G401 (cell line): ENCODE measurements at places on chromosomes 7 and 10. TPM values are rescaled to one million over a fixed set of nuclear protein-coding genes. Genes with fewer than 3 reads are reported as not detected.

The SORBS1 gene
- 0.18 TPM in 1 of 2 replicates, not detected in the other for total RNA-seq

The HOXA4 gene
- not detected in 2 replicates for total RNA-seq

GRCh38 chr10:58950618-58951017 lies 225.8 kb upstream of the PHYHIPL start:
- DNase-seq: no peak

DNA sequence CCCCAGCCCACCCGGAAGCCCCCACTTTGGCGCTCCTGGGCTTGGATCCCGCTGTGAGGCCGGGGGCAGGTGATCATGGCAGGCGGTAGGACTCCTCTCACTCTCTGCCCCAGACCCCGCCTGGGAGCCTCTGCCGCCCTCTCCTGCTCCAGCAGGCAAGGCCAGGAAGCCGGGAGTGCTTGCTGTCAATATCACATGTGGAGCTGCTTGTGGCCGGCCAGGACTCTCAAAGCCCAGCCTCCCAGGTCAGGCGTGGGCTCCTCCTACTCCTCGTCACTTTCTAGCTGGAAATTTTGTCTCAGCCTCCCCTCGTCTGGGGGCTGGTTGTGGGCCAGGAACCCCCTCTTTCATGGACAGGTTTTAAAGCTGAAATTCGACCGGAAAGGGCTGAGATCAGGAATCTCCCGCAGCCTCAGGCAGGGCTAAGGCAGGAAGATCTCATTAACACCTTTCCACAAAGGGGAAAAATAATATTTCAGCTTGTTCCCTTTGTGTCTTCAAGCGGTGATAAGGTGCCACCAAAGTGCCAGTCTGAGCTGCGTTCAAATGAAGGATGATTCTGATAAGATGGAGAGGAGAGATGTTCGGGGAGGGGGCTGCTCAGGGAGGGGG lies 273.6 kb upstream of the PODXL start:
- no peak for DNase-seq

- DNase-seq: no peak
These were observed 42.8 kb upstream of the POM121L12 start for GRCh38 chr7:52992479-52993162.

The EN2 gene
- not detected in 2 replicates for total RNA-seq

- peak; percentile 67 for DNase-seq
These were observed 3.5 kb upstream of the HOGA1 start for GRCh38 chr10:97580421-97581367.

GRCh38 chr7:46220066-46220630 lies 299.1 kb upstream of the IGFBP3 start:
- peak; percentile 74 for DNase-seq

DNA sequence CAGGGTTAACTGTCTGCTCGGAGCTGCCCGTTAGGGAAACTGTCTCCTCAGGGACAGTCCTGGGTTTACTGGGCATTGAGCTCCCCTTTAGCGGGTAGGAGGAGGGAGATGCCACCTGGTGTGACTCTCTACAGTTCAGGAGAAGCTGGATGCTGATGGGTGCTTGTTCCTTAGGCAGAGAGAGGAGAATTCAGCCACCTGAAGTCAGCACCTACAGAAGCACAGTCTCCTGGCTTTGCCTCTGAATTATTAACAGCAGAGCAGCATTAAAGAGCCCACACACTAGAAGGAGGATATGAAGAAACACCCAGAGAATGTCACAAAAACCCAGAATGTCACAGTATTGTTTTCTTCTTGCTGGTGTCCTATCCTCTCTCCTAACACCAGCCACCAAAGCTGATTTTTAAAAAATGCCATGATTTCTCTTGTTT lies 696 bp downstream of the GIMAP4 start:
- DNase-seq: no peak

The CYCS gene
- 74.3 and 176 TPM in 2 replicates for total RNA-seq

DNA sequence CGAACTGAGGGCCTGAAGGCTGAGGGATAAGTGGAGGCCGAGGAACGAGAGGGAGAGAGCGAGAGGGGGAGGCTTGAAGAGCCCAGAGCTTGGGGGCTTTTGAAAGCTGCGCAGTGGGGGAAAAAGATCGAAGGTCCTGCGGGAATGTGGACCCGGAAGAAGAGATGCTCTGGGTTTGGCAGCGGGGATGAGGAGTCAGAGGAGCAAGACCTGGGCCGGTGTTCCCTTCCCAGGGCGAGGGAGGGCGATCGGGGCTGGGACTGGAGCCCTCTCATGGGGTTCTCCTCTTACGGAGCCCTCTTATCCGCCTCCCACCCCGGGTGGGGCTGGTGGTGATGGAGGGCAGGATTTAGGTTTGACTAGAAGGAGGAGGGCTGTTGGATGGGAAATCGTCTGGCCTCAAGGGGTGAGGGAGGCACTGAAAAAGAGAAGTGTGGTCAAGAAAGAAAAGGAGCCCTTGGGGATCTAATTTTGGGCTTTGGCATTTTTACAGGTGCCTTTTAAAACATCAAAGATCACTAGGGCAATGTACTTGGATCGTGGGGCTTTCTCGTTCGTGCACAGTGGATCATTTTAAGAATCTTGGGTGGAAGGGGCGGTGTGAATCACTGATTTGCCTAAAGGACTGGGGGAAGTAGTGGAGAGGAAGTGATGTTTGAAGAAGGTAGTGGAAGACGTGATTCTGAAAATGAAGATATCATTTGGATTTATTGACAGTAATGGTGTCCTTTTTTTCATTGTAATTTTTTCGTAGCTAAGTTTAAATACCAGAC lies 637 bp downstream of the SAMD8 start:
- DNase-seq: peak; percentile 60

The NPFFR1 gene
- not detected in 2 replicates for total RNA-seq

- DNase-seq: no peak
These were observed 25.1 kb upstream of the GPR37 start for GRCh38 chr7:124790645-124791044.

The NUTM2E gene
- total RNA-seq: not detected in 2 replicates

GRCh38 chr7:31664890-31665289 lies 22.1 kb upstream of the PPP1R17 start:
- DNase-seq: no peak

GRCh38 chr7:44811093-44811492 lies 14.6 kb downstream of the PPIA start:
- no peak for DNase-seq

- DNase-seq: no peak
These were observed 40.4 kb downstream of the RASGEF1A start for GRCh38 chr10:43226441-43226840.

The AMPH gene
- total RNA-seq: not detected in 2 replicates

GRCh38 chr7:19107356-19108146 lies 9.9 kb downstream of the TWIST1 start:
- no peak for DNase-seq

DNA sequence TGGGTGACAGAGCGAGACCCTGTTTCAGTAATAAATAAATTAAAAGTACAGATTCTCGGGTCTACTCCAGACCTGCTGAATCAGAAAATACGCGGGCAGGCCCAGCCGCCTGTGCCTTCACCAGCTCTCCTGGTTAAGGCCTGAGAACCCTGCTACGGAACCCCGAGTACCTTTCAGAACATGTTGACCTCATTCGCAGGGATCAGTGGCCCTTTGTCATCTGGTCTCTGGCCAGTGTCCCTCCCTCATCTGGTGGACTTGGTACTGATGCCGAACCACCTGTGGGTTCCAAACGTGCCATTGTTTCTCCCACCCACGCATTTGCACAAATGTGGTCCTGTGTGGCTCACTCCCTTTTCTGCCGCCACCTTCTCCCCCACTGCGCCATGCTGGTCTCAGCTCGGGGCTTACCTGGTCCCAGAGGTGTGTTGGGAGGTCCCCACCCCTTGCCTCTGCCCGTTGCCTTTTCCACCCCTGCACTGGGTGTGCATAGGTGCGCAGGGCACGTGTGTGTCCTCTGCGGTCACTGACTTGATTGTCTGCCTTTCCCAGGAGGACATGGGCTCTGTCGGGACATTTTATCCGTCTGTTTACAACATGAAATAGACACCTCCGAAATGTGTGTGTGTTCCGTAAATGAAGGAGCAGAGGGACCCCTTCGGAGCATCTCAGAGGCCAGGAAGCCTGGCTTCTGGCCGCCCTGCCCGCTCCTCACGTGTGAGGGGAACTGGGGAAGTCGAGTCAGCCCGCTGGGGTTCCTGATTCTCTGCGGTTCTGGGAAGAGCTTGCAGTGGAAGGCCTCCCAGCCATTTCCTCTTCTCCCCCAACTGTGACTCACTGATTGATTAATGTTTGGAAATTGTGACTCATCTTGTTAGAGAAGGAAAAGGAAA lies 135.2 kb downstream of the CUX1 start:
- no peak for DNase-seq

DNA sequence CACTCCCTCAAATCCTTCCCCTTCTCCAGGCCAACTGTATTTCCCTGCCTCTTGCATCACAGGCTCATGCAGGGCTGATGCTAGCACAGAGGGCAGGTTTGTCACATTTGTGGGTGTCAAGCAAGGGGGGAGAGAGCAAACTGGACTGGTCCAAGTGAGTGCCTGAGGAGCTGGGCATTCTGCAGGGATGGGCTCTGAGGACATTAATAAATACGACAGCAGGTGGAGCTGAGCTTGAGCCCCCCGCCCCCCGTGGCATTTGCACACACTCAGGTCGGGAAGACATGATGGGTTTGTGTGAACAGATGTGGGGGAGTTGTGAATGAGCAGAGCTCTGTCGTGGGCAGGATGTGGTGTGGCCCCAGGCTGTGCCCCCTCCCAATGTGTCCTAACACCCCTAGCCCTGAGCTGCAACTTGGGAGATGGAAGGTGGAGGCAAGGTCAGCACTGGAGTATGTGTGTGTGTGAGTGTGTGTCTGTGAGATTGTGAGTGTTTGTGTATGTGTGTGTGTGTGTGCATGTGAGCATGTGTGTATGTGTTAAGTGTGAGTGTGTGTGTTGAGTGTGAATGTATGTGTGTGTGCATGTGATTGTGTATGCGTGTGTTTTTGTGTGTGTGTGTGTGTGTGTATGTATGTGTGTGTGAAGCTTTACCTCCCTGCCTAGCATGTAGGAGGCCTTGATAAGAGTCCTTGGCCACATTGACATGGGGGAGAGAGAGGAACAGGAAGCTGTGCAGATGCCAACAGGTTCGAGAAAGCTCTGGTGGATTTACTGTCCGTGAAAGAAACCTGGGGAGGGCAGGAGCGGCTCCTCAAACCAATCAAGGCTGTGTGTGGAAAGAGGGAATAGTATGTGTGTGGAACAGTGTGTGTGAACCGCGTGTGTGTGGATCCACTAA lies 9.1 kb downstream of the RASSF4 start:
- no peak for DNase-seq

DNA sequence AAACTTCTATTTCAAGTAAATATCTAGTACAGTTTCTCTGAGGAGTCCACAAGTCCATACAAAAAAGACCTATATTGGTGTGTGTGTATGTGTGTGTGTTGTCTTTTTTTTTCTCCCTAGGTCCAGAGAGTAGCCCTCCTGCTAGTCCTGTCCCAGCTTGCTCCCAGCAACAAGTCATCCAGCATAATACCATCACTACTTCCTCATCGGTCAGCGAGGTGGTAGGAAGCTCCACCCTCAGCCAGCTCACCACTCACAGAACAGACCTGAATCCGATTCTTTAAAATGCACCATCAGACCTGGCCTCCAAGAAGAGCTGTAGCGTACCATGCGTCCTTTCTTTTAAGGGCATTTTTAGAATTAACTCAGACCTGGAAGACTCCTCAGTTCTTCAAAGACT lies 139.1 kb downstream of the TRIL start:
- no peak for DNase-seq

The EBF3 gene
- 0.24 and 0.25 TPM in 2 replicates for total RNA-seq

GRCh38 chr7:32020551-32021159 lies 49.6 kb downstream of the PDE1C start:
- no peak for DNase-seq

The FGF8 gene
- 7.4 and 14.8 TPM in 2 replicates for total RNA-seq

DNA sequence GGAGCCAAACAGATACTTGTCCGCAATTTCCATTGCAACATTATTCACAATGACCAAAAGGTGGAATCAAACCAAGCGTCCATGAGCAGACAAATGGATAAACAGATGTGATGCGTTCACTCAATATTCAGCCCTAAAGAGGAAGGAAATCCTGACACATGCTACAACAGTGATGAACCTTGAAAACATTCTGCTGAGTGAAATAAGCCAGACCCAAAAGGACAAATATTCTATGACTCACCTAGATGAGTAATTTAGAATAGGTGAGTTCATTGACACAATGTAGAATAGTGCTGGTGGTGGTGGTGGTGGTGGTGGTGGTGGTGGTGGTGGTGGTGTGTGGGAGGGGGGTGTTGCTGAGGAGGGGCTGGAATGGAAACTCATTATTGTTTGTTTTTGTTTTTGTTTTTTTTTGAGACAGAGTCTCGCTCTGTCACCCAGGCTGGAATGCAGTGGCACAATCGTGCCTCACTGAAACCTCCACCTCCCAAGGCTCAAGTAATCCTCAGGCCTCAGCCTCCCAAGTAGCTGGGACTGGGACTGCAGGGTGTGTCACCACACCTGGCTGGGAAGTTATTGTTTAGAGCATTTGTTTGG lies 28.6 kb downstream of the SMKR1 start:
- DNase-seq: no peak

DNA sequence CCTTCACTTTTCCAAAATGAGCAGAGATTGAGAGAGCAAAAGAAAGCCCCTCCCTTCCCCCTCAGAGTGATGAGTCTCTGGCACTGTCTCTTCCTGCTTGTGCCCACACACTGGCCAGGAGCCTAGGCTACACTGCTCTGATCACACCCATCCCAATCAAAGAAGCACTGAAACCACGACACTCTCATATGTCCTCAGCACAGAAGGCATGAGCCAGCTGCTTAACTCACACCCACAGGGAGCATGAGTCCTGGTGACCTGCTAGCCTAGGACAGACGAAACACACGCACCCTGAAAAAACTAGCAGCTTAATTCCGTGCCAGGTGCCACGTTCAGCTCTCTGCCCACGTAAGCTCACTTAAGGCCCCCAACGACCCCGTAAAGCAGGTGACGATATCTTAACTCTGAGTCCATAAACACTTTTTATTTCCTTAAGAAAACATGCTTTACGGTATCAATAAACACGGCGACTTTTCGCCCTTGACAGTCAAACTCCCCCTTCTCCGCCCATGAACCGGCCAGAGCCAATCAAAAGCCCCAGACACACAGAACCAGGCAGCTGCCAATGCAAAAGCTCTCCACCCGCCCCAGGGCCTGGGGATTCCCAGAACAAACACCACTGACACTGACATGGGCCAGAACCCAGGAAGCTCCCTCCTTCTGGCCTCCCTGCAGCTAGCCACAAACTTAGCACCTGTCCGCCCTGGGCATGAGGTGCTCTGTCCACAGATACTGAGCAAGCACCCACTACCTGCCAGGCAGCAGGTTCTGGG lies 69.0 kb downstream of the TNRC18 start:
- peak; percentile 76 for DNase-seq

GRCh38 chr7:121563177-121563576 lies 167.1 kb upstream of the FAM3C start:
- no peak for DNase-seq

The PDZD7 gene
- total RNA-seq: 2.4 and 4.5 TPM in 2 replicates
